ENCODE measurements at places on chromosomes 5 and 9.

DNA sequence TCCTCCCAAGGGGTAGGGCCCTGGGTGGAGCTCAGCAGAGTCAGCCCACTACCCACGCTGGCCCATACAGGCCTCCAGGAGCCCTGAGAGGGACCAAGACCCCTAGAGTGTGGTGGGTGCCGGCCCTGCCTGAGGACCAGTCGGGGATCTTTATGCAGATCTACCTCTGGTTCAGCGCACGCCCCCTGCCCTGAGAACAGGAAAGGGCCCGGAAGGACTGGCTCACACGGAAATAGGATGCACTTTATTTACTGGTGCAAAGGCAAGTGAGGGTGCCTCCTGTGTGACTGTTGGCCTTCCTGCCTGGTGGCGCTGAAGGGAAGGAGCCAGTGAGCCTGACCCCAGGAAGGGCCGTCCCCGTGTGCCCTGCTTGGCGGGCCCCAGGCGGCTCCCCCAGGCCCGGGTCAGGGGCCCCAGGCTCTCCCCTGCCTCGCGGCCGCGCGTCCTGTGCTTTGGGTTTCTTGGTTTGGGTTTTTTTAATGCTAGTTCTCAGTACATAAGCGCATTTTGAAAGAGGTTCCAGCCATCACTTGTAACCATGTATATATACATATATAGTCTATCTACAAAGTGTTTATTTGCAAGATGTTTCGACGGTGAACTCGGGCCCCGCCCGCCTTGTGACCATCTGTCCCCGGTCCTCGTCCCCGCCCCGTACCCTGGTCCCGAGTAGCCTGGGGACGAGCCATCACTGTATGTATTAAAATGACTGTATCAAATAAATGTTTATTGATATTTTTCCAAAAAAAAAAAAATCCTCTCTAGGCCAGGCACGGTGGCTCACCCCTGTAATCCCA, 76.4 kb upstream of the ROR2 start:
- DNase-seq = no peak

DNA sequence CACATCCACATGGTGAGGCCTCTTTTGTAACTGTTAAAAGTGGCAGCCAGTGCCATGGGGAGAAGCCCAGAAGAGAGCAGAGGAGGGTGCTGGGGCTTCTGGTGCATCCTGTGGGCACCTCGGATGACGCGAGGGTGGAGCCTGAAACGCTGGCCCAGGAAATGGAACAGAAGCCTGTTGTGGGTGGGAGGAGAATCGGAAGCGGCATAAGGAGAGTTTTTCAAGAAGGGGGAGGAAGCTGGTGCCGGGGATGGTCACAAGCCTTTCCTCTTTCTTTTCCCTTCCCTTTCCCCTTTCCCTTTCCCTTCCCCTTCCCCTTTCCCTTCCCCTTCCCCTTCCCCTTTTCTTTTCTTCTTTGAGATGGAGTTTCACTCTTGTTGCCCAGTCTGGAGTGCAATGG, 12.9 kb downstream of the ANKRD33B start:
- DNase-seq = no peak

DNA sequence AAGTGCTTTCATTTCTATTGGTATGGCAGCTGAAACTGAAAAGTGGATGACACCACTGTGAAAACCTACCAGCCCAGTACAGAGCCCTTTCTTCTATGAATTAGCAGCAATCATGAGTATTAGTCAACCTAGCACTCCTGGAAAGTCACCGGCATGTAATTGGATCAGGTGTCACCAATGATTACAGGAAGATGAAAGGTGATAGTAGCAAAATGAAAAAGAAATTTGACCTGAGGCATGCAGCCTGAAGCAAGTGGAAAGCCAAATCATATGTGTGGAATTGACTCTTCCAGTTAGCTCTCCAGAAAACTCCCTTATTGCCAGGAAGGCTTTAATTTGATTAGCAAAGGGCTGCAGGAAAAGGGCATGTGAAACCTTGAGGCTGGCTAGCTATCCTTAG, 81.2 kb upstream of the NAA35 start:
- DNase-seq = no peak

GRCh38 chr9:101618698-101619097, 23.9 kb upstream of the PPP3R2 start:
- no peak for DNase-seq

DNA sequence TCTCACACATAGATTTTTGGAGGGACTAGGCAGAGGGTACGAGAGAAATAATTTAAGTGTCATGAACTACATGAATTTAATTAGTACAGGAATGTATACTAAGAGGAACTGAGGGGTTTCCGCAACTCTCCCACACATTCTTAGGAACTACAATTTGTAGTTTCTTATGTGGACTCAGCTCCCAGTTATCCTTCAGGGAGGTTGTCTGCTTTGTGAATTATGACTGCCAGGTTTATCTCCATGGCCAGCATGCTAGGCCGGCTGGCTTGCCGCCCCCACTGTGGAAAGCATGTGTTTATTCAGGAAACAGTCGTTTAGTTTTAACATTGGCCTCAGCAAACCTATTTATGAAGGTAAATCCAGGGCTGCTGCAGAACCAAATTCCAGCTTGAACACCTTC, 415.0 kb downstream of the KCTD16 start:
- DNase-seq = no peak

DNA sequence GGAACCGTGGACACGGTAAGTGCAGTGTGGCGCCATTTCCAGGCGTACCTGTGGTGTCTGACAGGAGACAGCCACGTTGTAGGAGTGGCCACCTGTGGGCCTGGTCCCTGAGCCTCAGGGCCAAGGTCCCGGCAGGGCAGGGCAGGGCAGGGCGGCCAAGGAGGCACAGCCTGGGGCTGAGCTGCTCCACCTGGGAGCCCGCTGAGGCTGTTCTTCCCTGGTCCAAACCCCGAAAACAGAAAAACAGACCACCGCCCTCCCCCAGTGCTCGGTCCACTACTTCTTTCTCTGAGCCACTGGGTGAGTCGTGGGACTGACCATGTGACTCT, 8.6 kb downstream of the PMPCA start:
- DNase-seq = no peak

DNA sequence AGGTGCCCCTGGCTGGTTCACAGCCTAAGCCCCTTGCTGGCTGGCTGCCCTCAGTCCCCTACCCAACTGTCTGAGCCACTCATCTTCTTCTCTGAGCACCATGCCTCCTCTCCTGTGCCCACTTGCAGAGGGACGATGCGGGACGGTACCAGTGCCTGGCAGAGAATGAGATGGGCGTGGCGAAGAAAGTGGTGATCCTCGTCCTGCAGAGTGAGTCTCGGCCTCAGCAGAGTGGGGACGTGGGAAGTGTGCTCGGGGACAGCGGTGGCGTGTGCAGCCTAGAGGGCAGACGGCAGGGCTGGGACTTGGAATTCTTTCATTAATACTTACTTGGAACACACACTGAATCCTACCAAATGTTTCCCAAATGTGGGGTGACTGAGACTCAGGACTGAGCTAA, 34.3 kb upstream of the ASS1 start:
- no peak for DNase-seq

Data from Ammon's horn (tissue), 1 donor.